ENCODE measurements at places on chromosomes 16 and 17. TPM values are rescaled to one million over a fixed set of nuclear protein-coding genes. Genes with fewer than 3 reads are reported as not detected.

DNA sequence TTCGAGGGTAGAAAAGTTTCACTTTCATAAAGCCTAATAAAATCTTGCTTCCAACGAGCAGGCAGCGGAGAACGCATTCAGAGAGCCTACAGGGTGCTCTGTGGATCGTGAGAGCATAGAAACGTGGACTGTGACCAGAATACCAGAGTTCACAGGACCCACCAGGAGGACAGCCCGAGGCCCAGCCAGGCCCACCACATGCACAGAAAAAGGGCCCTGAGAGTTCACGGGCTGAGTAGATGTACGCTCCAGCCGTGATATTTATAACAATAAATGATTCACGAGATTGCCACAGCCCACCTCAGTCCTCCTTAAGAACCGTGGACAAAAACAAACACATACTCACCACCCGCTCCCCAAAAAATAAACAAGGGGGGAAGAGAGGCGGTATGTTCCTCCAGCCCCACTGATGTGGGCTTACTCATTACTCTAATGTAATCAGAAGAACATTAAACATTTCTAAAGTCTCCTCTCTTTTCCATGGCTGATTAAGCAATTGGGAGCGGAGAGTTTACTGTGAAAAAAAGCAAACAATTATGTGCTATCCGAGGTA is 207.2 kb downstream of the C16orf78 start:
- DNase-seq = no peak
- H3K36me3 ChIP-seq = no peaks in the 10 kb centered on the region
- no peaks in the 10 kb centered on the region for H3K27me3 ChIP-seq
- peak overlapping the region; percentile 60 for H3K27ac ChIP-seq
- H3K4me3 ChIP-seq = no peak overlapping the region

The KRTAP4-9 gene
- not detected for total RNA-seq

DNA sequence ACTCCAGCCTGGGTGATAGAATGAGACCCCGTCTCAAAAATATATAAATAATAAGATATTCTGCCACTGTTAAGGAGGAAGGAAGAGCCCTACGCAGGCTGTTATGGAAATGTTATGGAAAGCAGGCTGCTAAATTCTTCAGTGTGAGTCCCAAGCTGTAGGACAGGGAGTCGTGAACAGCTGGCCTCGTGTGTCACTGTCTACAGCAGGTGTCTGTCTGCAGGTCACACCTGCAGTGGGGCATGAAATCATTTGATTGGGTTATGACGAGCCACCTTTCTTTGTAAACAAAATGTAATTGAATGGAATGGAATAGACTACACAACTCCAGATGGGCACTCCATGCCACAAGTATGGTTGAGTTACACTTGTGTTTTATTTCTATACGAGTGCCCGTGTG is 15.6 kb upstream of the LITAF start:
- no peak overlapping the region for H3K4me3 ChIP-seq
- peaks cover 10% of the 10 kb centered on the region for H3K4me1 ChIP-seq
- no peaks in the 10 kb centered on the region for H3K36me3 ChIP-seq
- H3K27ac ChIP-seq = peak overlapping the region; percentile 68
- DNase-seq = no peak

The HS3ST3B1 gene
- 0.90 TPM for total RNA-seq

The NDEL1 gene
- total RNA-seq = 102 TPM

DNA sequence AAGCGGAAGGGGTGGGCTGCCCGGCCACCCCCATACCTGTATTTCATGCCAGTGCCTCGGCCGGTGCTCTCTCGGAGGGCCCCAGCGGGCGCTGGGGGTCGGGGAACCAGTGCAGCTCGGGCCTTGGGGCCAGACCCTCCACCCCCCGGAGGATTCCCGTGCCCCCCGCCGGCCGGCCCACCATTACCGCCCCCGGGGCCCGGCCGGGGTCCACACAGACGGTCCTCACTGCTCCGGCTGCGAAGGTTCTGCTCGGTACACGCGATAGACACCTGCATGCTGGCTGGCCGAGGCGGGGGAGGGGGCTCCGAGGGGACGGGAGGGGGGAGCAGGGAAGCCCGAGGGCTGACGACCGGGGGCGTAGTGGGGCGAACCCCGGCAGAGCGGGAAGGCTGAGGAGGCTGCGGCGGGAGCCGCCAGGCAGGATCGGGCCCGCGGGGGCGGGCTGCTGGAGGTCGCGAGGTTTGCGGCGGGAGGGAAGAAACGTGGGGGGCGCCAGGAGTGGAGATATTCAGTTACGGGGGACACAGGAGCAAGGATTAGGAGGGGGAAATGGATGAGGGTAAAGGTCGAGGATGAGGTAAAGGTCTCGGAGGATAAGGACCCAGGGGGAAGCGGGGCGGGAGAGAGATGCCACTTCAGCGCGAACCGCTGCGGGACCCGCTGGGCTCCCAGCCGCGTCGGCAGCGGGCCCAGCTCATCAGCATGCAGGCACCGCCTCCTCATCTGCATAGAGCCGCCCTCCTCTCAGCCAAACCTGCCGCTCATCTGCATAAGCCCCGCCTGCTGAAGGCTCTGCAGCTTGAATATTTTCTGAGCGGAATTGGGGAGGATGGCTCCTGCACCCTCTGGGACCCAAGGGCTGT is at the start of gene KCNAB3:
TSS of gene KCNAB3 (minus strand) at position 699 of the 866 bp plus-strand sequence. CDS start at position 278, 421 bp downstream.
- H3K36me3 ChIP-seq = peaks cover 27% of the 10 kb centered on the region
- no peak within 1 kb of the TSS for H3K4me3 ChIP-seq
- H3K27ac ChIP-seq = no peak within 1 kb of the TSS

DNA sequence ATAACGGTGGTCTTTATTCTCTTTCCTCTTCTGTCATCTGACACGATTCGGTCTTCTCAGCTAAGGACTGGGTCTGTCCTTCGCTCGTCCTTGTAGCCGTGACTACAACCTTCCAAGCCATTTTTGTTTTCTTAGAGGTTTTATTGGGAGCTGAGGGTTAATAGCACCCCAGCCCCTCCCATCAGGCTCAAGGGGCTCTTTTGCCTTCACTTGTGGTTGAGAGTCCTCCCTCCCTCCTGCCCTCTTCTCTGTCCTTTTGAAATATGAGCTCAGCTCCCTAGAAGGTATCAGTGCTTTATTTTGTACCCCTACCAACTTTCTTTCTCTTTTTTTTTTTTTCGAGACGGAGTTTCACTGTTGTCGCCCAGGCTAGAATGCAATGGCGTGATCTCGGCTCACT is 24.7 kb downstream of the SOCS3 start:
- H3K27ac ChIP-seq = no peak overlapping the region
- H3K27me3 ChIP-seq = no peaks in the 10 kb centered on the region
- peaks cover 13% of the 10 kb centered on the region for H3K4me1 ChIP-seq
- no peak for DNase-seq
- H3K36me3 ChIP-seq = no peaks in the 10 kb centered on the region

DNA sequence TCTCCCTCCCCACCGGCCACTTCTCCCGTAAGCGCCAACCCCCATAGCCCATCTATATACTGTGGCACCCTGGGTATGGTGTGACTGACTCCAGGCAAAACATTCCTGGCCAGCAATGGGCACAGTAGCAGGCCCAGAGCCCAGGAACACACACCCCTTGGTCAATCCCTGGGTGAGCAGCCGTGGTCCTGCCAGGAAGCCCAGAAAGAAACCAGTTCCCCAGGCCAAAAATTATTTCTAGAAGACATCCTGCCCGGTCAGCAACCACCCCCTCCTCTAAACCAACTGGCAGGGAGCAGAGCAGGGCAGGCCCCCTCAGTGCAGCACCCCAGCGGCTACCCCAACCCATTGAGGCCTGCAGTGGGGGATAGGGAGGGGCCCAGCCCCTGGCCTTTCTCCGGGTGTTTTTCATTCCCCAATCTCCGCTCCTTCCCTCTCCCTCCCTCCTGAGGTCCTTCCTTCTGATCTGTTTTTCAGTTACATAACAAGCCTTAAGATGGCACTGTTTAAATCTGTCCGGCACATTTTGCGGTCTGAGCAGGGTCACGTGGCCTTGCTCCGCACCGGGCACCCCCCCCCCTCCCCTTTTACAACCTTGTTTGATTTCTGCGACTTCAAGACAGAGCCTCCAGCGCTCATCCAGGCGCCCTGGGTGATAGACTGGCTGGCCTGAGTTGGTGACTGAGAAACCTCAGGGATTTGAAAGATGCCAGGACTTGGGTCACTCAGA is 2.0 kb downstream of the NPTX1 start:
- no peak for DNase-seq
- no peaks in the 10 kb centered on the region for H3K4me1 ChIP-seq
- H3K27me3 ChIP-seq = peaks cover 83% of the 10 kb centered on the region

The AATK gene
- 373 TPM for total RNA-seq

DNA sequence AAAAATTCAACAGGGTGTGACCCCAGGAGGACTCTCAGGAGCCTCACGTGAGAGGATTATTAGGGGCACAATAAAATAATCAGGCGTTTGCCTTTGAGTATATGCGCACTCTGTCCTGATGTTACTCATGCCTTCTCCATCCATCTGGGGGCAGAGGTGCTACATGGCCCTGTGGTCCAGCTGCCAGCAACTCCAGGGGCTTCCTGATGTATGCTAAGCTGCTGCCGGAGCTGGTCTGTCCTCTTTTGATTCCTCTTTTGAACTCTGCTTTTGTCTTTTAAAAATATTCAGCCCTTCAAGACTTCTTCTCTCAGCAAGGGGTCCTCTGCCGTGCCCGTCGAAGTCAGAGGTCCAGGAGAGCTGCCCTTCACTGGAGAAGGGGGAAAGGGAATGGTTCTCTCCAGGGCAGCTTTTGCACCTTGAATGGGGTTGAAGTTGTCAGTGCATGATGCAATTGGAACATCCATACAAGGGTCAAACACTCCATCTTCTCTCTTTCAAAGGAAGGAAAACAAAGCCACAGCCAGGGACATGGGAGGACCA is 431.4 kb downstream of the SHISA9 start:
- no peaks in the 10 kb centered on the region for H3K36me3 ChIP-seq
- no peaks in the 10 kb centered on the region for H3K27me3 ChIP-seq
- H3K27ac ChIP-seq = no peak overlapping the region

- DNase-seq = no peak
- no peak overlapping the region for H3K27ac ChIP-seq
- H3K4me1 ChIP-seq = no peaks in the 10 kb centered on the region
- no peaks in the 10 kb centered on the region for H3K27me3 ChIP-seq
Observed at GRCh38 chr16:28000314-28001169, 63.0 kb downstream of the GSG1L start.

The MYOCD gene
- 2.7 TPM for total RNA-seq

The RTN4RL1 gene
- 7.7 TPM for total RNA-seq

GRCh38 chr17:55710829-55711496 is 11.7 kb downstream of the TMEM100 start:
- no peaks in the 10 kb centered on the region for H3K36me3 ChIP-seq
- no peak overlapping the region for H3K27ac ChIP-seq
- peaks cover 32% of the 10 kb centered on the region for H3K4me1 ChIP-seq
- no peaks in the 10 kb centered on the region for H3K27me3 ChIP-seq
- no peak for DNase-seq

DNA sequence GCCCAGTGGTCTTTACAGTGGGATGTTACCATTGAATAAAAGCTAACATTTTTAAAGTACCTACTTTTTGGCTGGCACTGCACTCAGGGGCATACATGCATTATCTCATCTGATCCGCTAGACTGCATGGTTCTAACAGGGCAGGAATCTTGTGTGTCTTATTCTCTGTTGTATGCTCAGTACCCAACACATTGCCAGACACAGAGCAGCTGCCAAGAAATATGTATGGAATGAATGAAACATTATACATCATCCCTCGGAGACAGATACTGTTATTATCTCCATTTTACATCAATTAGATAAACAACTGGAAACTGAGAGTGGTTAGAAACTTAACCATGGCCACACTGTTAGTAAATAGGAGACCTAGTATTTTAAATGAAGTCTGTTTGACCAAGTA is 74.1 kb upstream of the CDH11 start:
- no peak overlapping the region for H3K27ac ChIP-seq
- H3K4me3 ChIP-seq = no peak overlapping the region
- DNase-seq = no peak
- no peaks in the 10 kb centered on the region for H3K27me3 ChIP-seq

DNA sequence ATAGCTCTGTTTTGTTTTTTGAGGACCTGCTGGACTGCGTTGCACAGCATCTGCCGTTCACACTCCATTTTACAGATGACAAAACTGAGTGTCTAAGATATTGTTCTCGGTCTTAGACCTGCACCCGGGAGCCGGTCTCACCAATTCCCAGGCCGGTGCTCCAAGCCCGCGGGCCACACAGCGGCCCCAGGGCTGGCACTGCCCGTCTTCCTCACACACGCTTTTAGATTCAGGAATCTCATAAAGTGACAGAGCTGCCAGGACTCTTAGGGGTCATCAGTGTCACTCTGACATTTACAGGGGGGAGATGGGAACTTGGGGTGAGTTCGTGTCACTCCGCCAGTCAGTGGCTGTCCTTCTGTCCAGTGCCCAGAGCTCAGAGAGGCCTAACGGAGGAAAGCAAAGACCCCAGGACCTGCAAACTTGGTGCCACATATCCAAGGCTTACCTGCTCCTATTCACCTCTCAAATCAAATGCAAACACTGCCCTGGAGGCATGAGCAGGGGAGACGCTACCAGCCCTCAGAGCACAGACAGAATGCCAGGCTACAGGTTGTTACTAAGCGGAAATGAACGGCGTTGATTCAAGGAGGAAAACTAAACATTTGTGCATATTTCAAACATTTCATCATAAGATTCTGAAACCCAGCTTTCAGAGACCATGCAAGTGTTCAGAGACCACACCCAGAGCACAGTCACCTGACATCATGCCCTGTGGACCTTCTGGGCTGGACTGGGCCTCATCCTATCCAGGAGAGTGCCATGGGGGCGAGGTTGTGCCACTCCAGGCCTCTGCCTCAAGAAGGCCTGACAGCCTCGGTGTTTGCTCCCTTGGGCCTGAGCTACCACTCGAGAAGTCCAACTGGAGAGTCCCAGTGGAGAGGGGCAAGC is 29.5 kb downstream of the TNFRSF13B start:
- H3K4me3 ChIP-seq = no peak overlapping the region
- no peaks in the 10 kb centered on the region for H3K36me3 ChIP-seq
- peaks cover 5% of the 10 kb centered on the region for H3K27me3 ChIP-seq
- H3K4me1 ChIP-seq = no peaks in the 10 kb centered on the region
- no peak for DNase-seq

The PRSS27 gene
- 4.2 TPM for total RNA-seq

The DNAH2 gene
- total RNA-seq = under 0.01 TPM

The TMEM219 gene
- 99.3 TPM for total RNA-seq

GRCh38 chr17:38338053-38338452 is 5.7 kb downstream of the GPR179 start:
- H3K4me3 ChIP-seq = no peak overlapping the region
- no peaks in the 10 kb centered on the region for H3K4me1 ChIP-seq
- no peaks in the 10 kb centered on the region for H3K27me3 ChIP-seq
- no peak overlapping the region for H3K27ac ChIP-seq
- no peaks in the 10 kb centered on the region for H3K36me3 ChIP-seq

Data from tibial nerve (tissue), 4 donors.